ENCODE measurements at places on chromosomes 1 and 21.
A peak's percentile ranks its signal among the peaks of the same experiment; 100 is the strongest.

DNA sequence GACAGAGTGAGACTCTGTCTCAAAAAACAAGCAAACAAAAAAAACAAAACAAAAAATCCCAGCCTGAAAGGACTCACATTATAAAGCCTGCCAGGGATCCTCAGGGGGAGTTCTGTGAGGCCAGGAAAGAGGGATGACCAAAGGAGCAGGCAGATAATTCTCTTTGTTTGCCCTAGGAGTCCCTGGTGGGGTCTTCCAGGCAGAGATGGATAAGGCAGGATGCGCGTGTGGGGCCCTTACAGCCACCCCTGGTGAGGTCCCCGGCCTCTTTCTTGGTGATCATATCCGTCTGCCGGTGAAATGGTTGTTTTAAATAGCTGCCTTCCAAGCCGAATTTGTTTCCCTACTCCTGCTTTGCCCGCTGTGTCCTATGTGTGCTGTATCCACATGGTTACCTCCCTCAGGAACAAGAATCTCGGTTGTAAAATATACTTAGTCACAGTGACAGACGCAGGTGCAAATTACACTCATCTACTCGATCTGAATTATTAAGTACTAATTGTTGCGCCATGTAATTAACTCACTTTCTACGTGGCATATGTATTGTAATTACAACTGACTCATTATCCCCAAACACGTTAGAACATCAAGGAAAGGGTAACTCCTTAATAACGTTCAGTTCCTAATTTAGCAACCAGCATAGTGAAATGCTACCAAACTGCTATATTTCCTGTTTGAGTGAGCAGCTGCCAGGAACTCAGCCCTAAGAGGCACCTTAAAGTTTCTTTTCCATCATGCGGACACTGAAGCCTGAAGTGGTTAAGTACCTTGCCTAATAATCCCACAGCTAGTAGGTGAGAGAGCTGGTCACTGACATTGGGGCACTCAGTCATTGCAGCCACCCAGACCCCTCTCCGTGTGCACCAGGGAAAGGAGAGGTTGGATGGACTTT is 106.4 kb downstream of the ZSCAN20 start:
- no peak for DNase-seq

- no peak for DNase-seq
These were observed 9.4 kb downstream of the E2F2 start for GRCh38 chr1:23521588-23521987.

- peak; percentile 1 for DNase-seq
These were observed 208.8 kb upstream of the USP25 start for GRCh38 chr21:15520811-15521643.

- no peak for DNase-seq
These were observed 5.8 kb downstream of the HMCN1 start for GRCh38 chr1:185739967-185740366.

- no peak for DNase-seq
These were observed 28.8 kb upstream of the TRIM45 start for GRCh38 chr1:117150316-117150715.

DNA sequence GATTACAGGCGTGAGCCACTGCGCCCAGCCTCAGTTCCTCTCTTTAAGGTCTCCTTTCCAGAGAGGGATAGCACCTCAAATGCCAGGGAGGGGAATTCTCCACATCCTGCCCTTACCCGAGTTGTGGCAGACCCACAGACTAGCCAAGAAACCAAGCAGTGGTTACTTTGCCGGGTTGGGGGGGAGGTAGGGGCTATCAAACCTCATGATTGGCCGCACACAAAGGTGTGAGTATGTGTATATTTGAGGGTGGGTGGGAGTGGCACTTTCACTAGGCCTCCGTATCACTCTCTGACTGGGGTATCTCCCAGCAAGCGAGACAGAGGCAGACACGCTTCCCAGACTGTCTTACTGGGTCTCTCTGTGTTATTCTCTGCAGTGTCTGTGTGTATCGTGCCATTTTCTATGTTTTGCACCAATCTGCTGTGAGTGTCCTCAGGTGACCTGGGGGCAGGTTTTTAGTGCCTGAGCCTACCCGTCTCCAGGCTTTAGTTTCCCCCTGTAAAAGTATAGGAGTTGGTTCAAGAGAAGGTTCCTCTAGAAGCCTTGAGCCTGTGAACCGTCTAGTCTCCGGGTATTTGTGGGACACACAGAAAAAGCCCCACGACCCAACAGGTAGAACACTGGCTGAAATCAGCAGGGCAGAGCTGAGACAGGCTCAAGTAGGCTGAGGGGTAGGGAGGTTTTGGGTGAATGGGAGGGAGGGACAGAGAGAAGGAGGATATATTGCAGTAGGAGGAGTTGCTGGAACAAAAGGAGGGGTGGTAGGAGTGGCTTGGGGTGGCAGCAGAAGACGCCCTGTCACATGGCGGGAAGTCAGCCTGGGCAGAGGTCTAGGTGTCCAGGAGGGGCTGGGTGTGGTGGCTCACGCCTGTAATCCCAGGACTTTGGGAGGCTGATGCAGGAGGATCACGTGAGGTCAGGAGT is 10.3 kb downstream of the LMNA start:
- peak; percentile 60 for DNase-seq

DNA sequence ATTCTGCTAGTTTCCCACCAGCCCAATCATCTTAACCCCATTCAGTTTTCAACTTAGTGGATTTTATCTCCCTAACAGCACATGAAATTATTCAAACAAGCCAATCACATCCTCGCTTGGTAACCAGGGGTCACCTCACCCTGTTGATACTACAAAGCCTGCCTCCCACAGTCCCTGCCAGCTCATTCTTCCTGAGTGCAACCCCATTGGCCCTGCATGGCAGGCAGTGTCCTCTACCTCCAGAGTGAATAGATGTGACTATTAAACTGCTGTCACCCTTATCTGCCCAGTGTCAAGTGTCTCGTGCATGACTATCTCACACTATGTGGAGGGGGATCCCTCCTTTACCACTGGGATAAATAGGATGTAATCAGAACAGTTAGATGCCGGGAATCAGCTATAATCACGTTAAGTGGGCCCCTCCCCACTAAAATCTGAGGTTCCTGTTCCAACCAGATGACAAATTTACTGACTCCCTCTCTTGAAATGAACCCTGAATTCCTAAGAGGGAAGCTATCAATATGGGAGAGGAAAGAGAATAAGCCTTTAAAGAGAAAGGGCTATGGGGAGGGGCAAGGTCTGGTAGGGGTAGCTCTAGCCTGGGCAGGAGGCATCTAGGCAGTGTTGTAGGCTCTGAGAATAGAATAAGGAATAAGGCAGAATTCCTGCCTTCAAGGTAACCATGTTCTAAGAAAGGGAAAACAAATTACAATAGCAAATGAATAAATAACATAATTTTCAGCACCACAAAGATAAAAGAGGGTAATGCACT is 155.9 kb downstream of the SLC30A10 start:
- no peak for DNase-seq

DNA sequence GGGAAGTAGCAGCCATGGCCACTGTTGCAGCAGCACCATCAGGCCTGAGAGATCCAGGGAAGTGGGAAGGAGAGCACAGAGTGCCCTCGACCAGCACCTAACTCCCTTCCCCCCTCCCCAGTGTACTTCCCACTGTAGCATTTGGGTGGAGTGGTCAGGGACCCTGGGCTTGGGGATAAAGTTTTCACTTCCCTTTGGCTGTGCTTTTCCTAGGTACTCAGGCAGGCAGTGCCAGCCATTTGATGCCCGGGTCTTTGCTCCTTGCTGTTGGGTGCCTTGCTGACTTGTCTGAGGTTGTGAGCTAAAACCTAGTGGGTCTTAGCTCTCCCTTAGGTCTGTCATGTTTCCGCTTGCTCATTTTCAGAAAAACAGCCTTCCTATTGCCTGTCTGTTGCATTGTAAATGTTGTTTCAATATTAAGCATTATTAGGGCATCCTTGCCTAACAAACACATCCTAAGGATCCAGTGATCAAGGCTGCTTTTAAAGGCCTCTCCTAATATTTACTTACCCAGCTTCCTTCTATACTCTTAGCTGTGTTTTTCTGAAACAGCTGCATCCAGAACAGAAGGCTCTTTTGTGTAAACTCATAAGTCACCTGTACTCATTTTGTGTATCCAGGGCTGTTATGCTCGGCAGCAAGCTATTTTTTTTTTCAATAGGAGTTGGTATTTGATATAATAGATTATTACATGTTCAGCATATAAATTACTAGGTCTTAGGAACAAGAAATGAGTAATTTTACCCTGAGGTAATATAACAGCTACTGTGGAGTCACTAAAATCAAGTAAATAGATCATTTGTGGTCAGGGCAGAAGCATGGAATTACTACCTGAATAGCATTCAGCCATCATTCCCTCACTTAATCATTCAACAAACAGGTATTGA is 418.6 kb upstream of the PROX1 start:
- DNase-seq, result no peak

DNA sequence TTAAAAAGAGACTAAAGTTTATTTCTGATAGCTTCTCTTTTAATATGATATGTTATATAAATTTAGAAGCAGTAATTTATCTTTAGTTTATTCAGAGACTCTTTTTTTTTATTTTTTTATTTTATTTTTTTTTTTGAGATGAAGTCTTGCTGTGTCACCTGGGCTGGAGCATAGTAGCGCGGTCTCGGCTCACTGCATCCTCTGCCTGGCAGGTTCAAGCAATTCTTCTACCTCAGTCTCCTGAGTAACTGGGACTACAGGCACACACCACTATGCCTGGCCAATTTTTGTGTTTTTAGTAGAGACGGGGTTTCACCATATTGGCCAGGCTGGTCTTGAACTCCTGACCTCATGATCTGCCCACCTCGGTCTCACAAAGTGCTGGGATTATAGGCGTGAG is 89.6 kb downstream of the DISP1 start:
- no peak for DNase-seq

- no peak for DNase-seq
These were observed 215.4 kb upstream of the PROX1 start for GRCh38 chr1:213772128-213773063.

- DNase-seq, result no peak
These were observed 44.8 kb downstream of the KCNJ15 start for GRCh38 chr21:38301321-38302214.

DNA sequence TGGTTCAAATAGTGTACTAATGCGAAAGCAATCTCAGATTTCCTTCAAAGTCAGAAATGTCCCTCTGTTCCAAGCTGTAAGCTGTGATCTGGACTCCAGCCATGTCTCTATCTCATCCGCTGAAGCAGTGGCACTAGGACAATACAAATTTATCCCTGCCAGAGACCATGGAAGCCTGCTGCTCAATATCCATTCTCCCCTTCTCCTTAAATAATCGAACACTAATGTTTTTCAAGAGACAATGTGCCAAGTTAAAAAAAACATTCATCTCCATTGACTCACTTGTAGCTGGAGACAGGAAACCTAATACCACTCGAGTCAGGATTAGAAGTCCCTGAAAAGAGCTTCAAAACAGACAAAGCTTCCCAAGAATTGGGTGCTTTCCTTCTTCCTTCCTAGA is 38.5 kb upstream of the PGBD5 start:
- DNase-seq, result peak; percentile 16

DNA sequence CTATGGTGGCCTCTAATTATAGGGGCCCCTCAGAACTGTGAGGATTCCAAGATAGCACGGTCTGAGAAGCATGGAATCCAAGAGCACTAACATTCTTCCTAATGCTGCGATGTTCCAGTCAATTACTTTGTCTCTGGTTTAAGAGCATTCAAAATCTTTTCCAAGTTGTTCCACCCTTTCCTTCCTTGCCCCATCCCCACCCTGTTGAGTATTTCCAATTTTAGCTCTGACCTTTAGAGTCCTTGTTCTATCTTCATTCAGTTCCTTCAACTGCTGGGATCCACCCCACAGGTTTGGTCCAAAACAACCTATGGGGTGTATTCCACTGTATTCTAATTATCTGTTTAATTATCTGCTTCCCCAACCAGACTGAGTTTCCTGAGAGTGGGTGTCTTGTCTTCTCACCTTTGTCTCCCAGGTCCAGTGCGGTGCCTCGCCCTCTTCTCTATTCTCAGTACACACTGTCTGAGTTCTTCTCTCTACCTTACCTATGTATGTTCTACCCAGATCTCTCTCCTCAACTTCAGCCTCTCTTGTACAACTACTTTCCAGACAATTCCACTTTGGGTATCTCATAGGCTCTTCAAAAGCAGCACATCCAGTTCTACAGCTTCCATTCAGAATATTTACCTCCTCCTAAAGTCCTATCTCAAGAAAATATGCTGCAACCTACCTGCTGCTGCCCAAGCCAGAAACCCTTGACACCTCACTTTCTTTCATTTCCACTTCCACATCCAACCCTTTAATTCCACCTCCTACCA is 25.0 kb upstream of the BCL9 start:
- no peak for DNase-seq

DNA sequence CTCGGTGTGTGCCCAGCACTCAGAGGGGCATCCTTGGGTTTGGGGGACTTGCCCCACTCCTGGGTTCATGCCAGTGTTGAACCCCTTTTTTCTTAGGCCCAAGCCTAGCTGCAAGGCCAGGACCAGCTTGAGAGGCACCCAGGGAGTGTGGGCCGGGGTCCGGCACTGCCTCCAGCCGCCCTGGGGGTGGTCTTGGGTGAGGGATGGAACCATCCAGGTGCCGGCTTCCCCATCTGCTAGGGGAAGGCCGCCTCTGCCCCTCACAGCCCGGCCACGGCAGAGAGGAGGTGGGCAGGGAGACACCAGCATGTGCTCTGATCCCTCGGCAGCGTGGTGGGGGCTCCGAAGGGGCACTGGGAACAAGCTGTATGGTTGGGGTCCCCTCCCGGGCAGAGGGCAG is 50.2 kb upstream of the ARHGEF16 start:
- DNase-seq, result no peak

- peak; percentile 29 for DNase-seq
These were observed 17.3 kb downstream of the ENAH start for GRCh38 chr1:225635649-225636048.

DNA sequence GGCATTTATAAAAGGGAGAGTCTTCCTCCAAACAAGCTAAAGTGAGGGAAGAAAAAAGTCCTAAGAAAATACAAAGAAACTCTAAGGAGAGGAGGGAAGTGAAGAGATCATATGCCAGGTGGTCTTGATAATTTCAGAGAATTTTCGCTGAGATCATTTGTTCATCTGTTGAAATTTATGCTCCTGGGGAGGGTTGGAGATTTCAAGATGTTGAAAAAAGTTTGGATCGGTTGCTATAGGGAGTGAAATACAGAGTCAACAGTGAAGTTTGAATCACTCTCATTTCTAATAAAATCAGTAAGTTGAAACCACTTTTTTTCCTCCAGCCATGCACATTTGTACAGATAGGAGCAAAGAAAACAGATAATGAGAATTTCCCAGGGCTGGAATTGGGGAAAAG is 299.1 kb upstream of the ADAMTS5 start:
- DNase-seq, result no peak

DNA sequence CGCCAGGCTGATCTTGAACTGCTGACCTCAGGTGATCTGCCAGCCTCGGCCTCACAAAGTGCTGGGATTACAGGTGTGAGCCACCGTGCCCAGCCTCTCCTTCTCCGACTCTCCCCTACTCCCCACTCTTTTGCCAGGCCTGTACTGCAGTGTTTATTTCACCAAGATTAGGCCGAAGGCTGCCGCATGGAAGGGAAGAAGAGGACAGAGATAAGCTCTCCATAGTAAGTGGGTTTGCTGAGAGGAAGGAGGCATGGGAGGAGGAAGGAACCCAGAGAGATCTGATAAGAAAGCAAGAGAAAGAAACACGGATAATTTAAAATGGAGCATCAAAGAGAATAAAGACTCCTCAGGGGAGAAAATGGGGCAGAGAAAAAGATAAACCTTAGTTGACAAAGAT is 8.7 kb downstream of the PTCH2 start:
- DNase-seq, result no peak

- peak; percentile 30 for DNase-seq
These were observed 16.0 kb upstream of the ZSCAN20 start for GRCh38 chr1:33456502-33456886.

GRCh38 chr1:98405581-98406074 is 255.9 kb upstream of the SNX7 start:
- DNase-seq, result no peak
